ENCODE measurements at places on chromosomes 1 and 21. TPM values are rescaled to one million over a fixed set of nuclear protein-coding genes. Genes with fewer than 3 reads are reported as not detected.
A peak's percentile ranks its signal among the peaks of the same experiment; 100 is the strongest.

DNA sequence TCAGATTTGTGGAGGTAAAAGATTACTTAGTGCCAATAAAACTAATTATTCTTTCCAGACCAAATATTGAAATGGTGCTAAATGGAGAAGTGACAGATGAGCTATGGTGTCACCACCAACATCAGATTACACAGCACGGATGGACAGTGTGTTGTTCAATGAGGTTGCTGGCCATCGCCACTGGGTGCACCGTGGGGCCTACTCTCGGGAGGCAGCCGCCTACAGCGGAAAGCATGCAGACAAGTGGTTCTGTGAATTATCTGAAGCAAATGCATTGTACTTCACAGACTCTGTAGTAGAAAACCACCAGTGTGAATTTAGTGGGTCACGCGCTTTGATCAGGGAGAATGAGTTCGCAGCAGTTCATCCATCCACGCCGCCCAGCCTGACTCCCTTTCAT is 42.3 kb downstream of the GNG4 start:
- DNase-seq, result no peak

DNA sequence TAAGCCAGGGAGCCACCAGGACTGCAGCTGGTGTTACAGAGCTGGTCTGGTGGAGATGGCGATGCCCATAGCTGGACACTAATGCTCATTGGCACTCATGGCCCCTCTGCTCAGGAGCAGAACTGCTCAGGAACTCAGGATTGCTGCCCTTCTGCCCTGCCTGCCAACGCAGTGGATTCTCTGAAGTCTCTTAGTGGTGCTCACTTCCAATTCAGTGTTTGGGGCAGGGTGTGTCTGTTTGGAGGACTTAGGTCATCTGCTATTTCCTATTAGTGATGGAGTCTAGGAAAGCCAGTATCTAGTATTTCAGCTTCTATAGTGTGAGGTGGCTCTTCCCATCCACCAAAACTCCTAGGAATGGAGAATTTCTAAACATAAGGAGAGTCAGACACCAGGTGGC is 29.1 kb downstream of the S100A10 start:
- no peak for DNase-seq

GRCh38 chr1:109112056-109112651 is 1.8 kb upstream of the ELAPOR1 start:
- DNase-seq, result no peak

DNA sequence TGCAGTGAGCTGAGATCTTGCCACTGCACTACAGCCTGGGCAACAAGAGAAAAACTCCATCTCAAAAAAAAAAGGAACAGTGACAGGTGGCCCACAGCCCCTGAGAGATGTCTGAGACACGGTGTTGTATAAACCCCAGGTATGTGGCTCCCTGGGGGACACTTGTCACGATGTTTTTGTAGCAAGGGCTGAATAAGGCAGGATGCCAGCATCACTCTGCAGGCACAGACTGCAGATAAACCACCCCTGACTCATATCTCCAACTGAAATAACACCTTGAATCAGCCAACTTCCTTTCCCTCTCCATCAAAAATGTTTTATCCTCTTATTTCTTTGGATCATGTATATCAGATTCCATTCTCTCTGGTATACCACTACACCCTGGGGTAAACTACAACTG is 52.5 kb downstream of the NMNAT2 start:
- DNase-seq, result no peak

- DNase-seq, result no peak
These were observed 108.5 kb downstream of the ASH1L start for GRCh38 chr1:155454096-155454495.

DNA sequence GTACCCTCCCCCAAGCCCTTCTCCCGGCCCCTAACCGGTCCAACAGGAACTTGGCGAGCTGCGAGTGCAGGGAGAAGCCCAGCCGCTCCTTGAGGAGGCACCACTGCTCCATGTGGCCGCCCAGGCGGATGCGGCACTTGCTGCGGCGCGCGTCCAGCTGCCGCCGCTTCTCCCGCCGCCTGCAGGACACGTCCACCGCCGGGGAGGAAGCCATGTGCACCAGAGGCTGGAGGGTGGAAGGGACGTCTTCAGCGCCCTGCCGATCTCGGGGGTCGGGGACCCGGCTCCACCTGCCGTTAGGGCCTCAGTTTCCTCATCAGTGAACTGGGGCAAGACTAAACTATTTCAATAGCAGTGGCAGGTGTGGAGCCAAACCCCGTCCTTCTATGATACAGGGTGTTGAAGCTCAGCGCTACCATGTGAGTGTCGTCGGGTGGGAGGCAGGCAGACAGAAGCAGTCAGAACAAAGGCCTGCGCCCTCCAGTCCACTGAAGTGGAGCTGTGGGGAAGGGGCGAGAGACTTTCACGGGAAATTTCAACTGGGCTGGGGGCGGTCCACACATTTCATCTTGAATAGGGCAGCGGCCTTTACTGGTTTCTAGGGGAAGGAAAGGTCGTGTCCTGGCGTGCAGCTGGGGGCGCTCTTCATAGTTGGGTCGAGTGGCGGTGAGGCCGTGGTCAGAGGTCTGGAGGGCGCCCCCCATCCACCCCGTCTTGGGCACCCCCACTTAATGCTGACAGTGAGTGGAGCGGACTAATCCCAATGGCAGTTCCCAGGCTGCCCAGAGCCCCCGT is 592 bp downstream of the ZNF692 start:
- DNase-seq, result peak; percentile 90

DNA sequence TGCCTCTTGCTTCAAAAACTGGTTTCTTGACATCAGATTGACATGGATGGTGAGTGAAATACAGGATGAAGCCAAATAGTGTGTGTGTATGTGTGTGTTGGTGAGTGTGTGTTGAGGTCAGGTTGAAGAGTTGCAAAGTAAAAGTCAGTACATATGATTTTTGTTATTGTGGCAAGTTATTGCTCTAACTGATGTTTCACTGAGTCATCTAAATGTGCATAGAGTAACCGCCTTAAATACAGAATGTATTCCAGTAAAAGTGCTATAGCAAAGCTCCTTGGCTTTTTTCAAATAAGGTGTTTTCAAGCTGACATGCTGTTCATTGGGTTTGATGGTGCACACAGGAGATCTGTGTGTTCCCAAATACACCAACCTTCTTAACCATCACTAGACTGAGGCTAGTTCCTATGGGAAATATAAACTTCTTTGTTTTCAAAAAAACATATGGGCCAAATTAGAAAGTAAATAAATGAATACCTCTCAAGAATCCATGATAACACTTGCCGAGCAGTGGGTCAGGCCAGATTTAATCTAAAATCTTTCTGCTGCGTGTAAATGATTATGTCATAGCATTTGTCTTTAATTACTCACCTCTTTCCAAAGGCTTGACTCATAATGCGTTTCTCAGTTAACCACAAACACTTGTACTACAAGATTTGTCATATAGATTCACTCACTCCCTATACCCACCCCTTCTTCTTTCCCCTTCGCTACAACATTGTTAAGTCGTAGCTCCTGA is 151.1 kb downstream of the LYPLAL1 start:
- DNase-seq, result no peak

- no peak for DNase-seq
These were observed 1.9 kb upstream of the SLFNL1 start for GRCh38 chr1:41023279-41023990.

DNA sequence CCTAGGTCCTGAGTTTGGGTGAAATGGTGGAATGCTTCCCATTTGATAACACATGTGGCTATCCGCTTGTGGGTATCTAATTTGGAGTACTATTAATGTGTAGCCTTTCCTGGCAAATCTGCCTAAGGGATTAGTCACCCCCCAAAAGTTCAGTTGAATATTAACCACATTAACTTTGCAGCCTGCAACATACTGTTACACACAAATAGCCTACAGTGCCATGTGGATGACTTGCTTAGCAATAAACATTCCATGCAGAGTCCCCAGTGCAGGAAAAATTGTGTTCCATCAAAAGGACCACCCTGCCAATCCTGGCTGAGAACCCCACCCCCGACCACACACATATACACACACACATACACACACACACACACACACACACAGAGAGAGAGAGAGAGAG is 303.3 kb upstream of the ESRRG start:
- DNase-seq, result no peak

DNA sequence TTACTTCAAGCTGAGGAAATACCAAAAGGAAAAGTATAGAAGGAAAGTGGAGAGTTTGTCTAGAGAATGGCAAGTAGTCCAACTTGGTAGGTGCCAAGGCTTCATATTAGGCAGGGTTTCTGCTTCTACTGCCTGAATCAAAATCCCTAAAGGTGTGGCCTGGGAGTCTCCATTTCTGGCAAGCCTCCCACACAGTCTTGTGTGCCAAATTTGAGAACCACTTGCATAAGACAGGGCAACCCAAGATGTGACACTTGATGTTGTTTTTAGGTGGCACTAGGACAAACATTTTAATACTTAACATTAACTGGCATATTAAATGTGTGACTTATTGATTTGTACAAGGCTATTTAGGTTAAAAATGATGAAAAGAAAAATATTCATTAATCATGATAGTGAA is 60.1 kb downstream of the ATG4C start:
- no peak for DNase-seq

- DNase-seq, result peak; percentile 81
These were observed 68.9 kb downstream of the TENT5C start for GRCh38 chr1:117674521-117675400.

Gene ITGB2
- total RNA-seq, result 47.9 TPM

Gene KDM1A
- 31.1 TPM for total RNA-seq

Gene ZNF593OS
- not detected for total RNA-seq

Gene CSF3R
- total RNA-seq, result 33.4 TPM

Gene OR2T35
- not detected for total RNA-seq

Gene HAO2
- not detected for total RNA-seq
